ENCODE measurements at places on chromosomes 3 and 15.

DNA sequence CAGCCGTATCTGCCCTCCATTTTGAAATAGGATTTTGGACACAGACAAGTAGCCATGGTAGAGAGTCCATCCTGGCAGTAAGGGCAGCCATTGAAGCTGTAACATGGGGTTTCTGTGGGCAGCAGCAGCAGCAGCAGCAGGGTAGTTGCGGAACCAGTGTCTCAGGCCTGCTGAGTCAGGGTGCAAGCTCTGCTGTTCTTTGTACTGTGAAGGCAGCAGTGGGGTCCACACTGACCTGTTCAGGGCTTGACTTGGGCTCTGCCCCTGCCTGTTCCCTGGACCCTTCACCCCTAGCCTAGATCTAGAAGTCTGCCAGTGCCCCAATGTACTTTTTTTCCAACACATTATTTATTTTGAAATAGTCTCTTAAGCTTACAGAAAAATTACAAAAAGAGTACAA lies 9.7 kb downstream of the PEX5L start:
- no peak for DNase-seq

DNA sequence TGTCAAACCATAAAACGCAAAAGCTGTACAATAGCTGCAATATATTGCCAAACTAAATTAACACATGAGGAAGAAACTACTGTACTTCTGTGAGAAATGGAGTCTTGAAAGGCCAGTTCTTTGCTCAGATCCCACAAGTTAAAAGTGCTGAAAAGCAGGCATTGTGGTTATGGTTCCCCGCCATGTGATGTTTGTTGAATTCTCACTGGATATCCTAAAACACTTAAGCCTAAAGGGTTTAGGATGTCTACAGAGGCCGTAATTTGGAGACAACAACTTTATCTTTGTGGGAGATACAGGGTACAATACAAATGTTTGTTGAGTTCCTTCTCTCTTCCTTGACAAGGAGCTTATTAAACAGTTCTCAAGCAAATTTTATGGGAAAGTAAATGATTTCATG lies 53.2 kb downstream of the TMEM212 start:
- no peak for DNase-seq

GRCh38 chr3:99521551-99521950 lies 116.8 kb upstream of the COL8A1 start:
- no peak for DNase-seq

GRCh38 chr3:32421991-32422859 lies 30.6 kb downstream of the CMTM7 start:
- no peak for DNase-seq

DNA sequence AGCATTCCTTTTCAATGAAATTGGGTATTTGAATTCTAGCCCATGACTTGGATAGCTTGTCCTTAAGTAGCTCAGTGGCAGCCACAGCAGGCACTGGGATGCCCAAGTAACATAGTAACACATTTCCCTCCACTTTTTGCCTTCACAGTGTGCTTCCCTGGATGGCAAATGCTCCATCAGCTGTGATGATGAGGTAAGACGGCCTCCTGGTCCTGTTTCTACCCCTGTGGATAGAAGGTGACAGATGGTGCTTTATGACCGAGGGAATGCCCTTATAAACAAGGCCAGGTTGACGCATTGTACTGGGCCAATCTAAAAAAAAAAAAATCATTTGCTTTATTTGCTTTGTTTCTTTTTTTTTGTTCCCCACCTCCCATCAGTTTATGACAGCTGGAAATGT lies 41.8 kb upstream of the LRTM1 start:
- no peak for DNase-seq

DNA sequence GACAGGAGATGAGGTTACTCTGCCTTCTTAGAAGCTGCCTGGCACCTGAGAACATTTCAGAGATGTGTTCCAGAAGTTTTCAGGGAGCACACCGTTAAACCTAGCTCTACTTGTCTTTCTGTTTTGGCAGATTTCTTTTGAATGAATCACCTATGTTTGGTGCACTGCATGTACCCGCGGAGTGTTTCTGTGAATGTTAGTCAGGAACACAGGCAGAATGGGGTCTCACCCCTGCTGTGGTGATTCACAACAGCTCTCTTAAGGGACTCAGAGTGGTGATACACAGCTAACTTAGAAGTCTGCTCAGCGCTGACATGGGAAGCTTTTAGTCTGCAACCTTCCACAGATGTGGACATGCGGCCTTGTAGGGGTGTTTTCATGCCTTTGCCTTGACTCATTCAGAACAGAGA lies 24.0 kb downstream of the TSEN2 start:
- peak; percentile 98 for DNase-seq
